Heart right ventricle (tissue), 16 donors: ENCODE measurements at places on chromosomes 4 and X. TPM values are rescaled to one million over a fixed set of nuclear protein-coding genes. Genes with fewer than 3 reads are reported as not detected.

GRCh38 chr4:158008551-158009218 is 164.1 kb downstream of the GASK1B start:
- no peak overlapping the region for H3K4me3 ChIP-seq
- H3K27ac ChIP-seq: peak overlapping the region; percentile 79

Gene ZNF275
- 7.8 TPM for total RNA-seq

Gene ZCCHC13
- not detected for total RNA-seq

- H3K4me1 ChIP-seq: no peaks in the 10 kb centered on the region
- no peak overlapping the region for H3K4me3 ChIP-seq
- no peak for DNase-seq
- no peaks in the 10 kb centered on the region for H3K36me3 ChIP-seq
Observed at GRCh38 chr4:24330172-24330571, 254.2 kb downstream of the DHX15 start.

Gene GABRA4
- total RNA-seq: 3.3 TPM

DNA sequence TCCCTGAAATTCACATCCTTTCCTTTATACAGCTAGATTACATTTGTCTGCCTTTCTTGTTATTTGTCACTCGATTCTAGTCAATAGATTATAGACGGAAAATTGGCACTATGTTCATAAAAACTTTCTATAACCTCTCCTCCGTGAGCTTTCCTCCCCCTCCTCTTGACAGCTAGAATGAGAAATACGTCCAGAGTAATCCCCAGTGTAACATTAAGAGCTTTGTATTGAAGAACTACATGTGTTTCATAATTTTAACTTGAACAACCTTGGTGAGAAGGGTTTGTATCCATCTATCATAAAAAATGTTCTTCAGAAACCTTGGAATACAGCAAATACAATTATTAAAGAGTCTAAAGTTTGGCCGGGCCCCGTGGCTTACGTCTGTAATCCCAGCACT is 1707.4 kb downstream of the PCDH7 start:
- no peak overlapping the region for H3K4me3 ChIP-seq
- H3K4me1 ChIP-seq: no peaks in the 10 kb centered on the region
- H3K36me3 ChIP-seq: no peaks in the 10 kb centered on the region
- no peak for DNase-seq
- no peak overlapping the region for H3K27ac ChIP-seq

GRCh38 chr4:158644760-158645159 is 26.9 kb downstream of the C4orf46 start:
- no peaks in the 10 kb centered on the region for H3K4me1 ChIP-seq
- H3K36me3 ChIP-seq: no peaks in the 10 kb centered on the region
- H3K27me3 ChIP-seq: no peaks in the 10 kb centered on the region

- H3K27me3 ChIP-seq: no peaks in the 10 kb centered on the region
- no peak overlapping the region for H3K4me3 ChIP-seq
- no peaks in the 10 kb centered on the region for H3K36me3 ChIP-seq
- H3K27ac ChIP-seq: no peak overlapping the region
- DNase-seq: peak; percentile 41
Observed at GRCh38 chr4:8117278-8117682, 41.3 kb downstream of the ABLIM2 start.

DNA sequence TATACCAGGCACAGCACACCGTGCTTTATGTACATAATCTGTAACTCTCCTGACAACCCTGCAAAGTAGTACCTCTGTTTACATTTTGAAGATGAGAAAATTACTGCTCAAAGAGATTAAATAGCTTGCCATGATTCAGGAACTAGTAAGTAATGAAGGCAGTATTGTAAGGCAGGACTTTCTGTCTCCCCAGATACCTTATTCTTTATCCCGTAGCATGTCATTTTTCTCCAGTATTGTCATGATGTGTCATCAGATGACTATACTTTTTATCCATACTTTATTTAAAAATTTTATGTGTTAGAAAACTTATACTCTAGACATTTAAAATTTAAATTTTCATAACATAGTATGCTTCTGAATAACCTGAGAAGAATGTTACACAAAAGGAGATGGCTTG is 188.3 kb upstream of the NUDT6 start:
- H3K4me3 ChIP-seq: no peak overlapping the region
- H3K27ac ChIP-seq: no peak overlapping the region
- H3K36me3 ChIP-seq: no peaks in the 10 kb centered on the region
- H3K4me1 ChIP-seq: no peaks in the 10 kb centered on the region
- DNase-seq: no peak

GRCh38 chr4:125101719-125102118 is 213.0 kb upstream of the FAT4 start:
- H3K27ac ChIP-seq: no peak overlapping the region
- H3K27me3 ChIP-seq: no peaks in the 10 kb centered on the region
- H3K4me3 ChIP-seq: no peak overlapping the region
- H3K36me3 ChIP-seq: no peaks in the 10 kb centered on the region
- DNase-seq: no peak

GRCh38 chrX:148051973-148052372 is 70.8 kb downstream of the FMR1NB start:
- no peaks in the 10 kb centered on the region for H3K27me3 ChIP-seq
- H3K36me3 ChIP-seq: no peaks in the 10 kb centered on the region
- H3K27ac ChIP-seq: no peak overlapping the region

DNA sequence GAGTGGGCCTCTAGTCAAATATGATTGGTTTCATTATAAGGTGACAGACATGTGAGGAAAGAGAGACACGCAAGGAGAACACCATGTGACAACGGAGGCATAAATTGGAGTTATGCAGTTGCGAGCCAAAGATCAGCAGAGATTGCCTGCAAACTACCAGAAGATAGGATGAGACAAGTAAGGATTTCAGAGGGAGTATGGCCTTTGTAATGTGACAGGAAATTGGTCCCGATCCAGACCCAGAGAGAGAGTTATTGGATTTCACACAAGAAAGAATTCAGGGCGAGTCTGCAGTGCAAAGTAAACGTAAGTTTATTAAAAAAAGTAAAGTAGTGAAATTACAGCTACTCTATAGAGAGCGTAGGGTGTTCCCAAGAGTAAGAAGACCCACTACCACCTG is 35.7 kb upstream of the NDST4 start:
- H3K27ac ChIP-seq: no peak overlapping the region
- H3K4me3 ChIP-seq: no peak overlapping the region
- DNase-seq: no peak
- no peaks in the 10 kb centered on the region for H3K36me3 ChIP-seq
- no peaks in the 10 kb centered on the region for H3K4me1 ChIP-seq
- H3K27me3 ChIP-seq: no peaks in the 10 kb centered on the region

- no peak for DNase-seq
- H3K27ac ChIP-seq: no peak overlapping the region
- no peaks in the 10 kb centered on the region for H3K4me1 ChIP-seq
- H3K36me3 ChIP-seq: no peaks in the 10 kb centered on the region
Observed at GRCh38 chr4:116005806-116006088, 892.3 kb upstream of the NDST4 start.

DNA sequence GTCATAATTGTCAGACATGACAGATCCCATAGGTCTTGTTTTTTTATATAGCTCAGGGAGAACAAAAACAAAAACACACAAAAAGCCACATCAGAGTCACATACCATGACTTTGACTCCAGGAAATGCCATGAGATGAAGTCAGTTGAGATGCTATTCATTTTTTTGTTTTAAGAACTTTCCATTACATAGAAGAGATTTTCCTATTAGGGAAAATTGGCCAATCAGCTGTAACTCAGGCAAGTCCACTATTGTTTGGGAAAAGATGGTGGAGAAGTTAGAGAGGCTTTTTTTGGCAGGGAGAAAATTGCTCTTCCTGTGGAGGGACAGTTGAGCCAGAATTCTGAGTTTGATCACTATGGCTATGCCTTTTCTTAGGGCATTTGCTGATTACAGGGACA is 72.6 kb downstream of the SMARCA5 start:
- DNase-seq: no peak
- peak overlapping the region; percentile 11 for H3K27ac ChIP-seq
- no peaks in the 10 kb centered on the region for H3K4me1 ChIP-seq
- H3K27me3 ChIP-seq: no peaks in the 10 kb centered on the region

DNA sequence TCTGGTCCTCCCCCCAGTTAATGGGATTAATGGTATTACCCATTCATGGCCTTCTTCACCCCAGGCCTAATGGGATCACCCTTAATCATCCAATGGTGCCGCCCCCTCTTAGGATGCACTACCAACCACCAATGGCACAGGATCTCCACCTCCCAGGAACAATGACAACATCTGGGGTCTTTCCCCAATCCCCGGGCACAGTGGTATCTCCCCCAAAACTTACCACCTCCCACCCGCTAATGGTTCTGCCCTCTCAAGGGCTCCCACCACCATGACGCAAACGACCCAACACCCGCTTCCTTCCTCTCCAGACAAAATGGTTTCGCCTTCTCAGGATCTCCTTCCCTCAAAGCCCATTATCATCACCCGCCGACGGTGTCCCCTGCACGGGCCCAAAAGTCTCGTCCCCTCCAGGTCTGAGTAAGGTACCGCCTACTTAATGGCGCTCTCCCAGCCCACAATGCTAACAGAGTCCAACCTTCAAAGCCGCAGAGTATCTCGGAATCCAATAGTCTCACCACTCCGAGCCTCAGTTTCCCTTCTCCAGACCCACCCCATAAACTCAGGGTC is 458 bp downstream of the GRIPAP1 start:
- H3K4me3 ChIP-seq: peak overlapping the region; percentile 80
- H3K27ac ChIP-seq: peak overlapping the region; percentile 90
- no peaks in the 10 kb centered on the region for H3K27me3 ChIP-seq
- peaks cover 24% of the 10 kb centered on the region for H3K36me3 ChIP-seq
- DNase-seq: no peak

Gene BGN
- total RNA-seq: 78.1 TPM

Gene PLXNB3
- 5.3 TPM for total RNA-seq

- H3K27ac ChIP-seq: no peak overlapping the region
- H3K4me1 ChIP-seq: no peaks in the 10 kb centered on the region
- peaks cover 60% of the 10 kb centered on the region for H3K27me3 ChIP-seq
- no peak overlapping the region for H3K4me3 ChIP-seq
- H3K36me3 ChIP-seq: no peaks in the 10 kb centered on the region
- no peak for DNase-seq
Observed at GRCh38 chr4:3745886-3746656, 20.1 kb upstream of the ADRA2C start.

Gene CSN2
- not detected for total RNA-seq

- H3K27me3 ChIP-seq: no peaks in the 10 kb centered on the region
- H3K4me3 ChIP-seq: peak overlapping the region; percentile 36
- H3K4me1 ChIP-seq: no peaks in the 10 kb centered on the region
- H3K27ac ChIP-seq: peak overlapping the region; percentile 90
- peak; percentile 32 for DNase-seq
Observed at GRCh38 chr4:62133101-62133897, 933.2 kb downstream of the ADGRL3 start.

Gene TASL
- total RNA-seq: 0.74 TPM

GRCh38 chr4:111814961-111815360 is 330.3 kb upstream of the FAM241A start:
- H3K4me1 ChIP-seq: no peaks in the 10 kb centered on the region
- DNase-seq: no peak
- H3K4me3 ChIP-seq: no peak overlapping the region
- H3K27me3 ChIP-seq: no peaks in the 10 kb centered on the region
- no peak overlapping the region for H3K27ac ChIP-seq

GRCh38 chr4:3667258-3667657 is 98.9 kb upstream of the ADRA2C start:
- H3K4me1 ChIP-seq: no peaks in the 10 kb centered on the region
- H3K27ac ChIP-seq: no peak overlapping the region
- no peak for DNase-seq
- H3K4me3 ChIP-seq: no peak overlapping the region

DNA sequence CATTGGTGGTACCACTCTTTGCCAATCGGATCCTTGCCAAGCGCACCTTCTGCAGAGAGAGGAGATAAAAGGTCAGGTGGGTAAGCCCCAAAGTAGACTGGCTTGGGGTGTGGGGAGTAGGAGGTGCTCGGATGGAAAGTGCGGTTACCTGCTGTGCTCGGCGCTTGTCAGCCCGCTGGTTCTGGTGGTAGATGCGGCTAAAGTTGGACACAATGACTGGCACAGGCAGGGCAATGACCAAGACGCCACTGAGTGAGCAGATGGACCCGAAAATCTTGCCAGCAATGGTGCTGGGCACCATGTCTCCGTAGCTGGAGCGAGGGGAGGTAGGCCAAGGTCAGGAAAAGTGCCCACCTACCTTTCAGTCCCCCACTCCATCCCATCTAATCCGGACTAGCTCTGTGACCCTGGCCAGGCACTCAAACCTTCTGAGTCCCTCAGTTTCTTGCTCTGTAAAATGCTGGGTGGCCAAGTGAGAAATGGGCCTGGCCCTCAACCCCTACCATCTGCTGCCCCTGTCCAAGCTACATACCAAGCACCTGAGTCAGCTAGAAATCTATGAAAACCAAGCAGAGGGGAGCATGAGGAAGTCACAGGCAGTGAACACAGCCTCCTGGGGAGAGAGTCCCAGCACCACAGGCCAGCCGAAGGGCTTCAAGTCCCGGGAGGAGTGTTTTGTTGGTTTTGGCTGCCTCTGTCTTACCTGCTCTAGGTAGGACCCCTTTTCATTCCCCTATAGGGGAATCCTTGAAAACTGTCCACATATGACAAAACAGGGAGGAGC is 4.7 kb downstream of the KCND1 start:
- H3K27ac ChIP-seq: no peak overlapping the region
- H3K27me3 ChIP-seq: peaks cover 8% of the 10 kb centered on the region
- no peak overlapping the region for H3K4me3 ChIP-seq
- H3K36me3 ChIP-seq: no peaks in the 10 kb centered on the region
- no peaks in the 10 kb centered on the region for H3K4me1 ChIP-seq

DNA sequence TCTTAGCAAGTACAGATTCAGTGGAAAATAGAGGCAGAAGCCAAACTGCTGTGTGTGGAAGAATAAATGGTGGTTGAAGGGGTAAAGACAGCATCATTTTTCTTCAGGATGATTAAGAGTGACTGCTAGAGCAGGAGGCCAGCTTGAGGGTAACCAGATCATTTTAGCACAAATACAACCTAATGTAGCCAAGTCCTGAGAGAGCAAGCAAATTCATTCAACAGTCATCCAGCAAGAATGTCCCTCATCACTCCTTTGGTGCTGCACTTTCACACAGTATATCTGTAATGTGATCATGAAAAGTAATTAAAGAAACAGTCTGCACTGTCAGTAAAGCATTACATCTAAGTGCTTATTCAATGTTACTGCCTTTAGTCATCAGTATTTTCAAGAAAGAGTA is 44.8 kb downstream of the NPFFR2 start:
- H3K27me3 ChIP-seq: no peaks in the 10 kb centered on the region
- no peaks in the 10 kb centered on the region for H3K4me1 ChIP-seq
- H3K27ac ChIP-seq: no peak overlapping the region
- no peak overlapping the region for H3K4me3 ChIP-seq
- DNase-seq: no peak

Gene ITM2A
- total RNA-seq: 76.9 TPM

Gene TBC1D14
- 34.2 TPM for total RNA-seq

Gene GAGE12F
- not detected for total RNA-seq

- H3K4me1 ChIP-seq: no peaks in the 10 kb centered on the region
- no peak for DNase-seq
- no peaks in the 10 kb centered on the region for H3K27me3 ChIP-seq
- no peak overlapping the region for H3K27ac ChIP-seq
- H3K36me3 ChIP-seq: no peaks in the 10 kb centered on the region
Observed at GRCh38 chr4:153645183-153645582, 38.9 kb upstream of the TLR2 start.

- no peaks in the 10 kb centered on the region for H3K27me3 ChIP-seq
- H3K4me1 ChIP-seq: no peaks in the 10 kb centered on the region
- no peak overlapping the region for H3K27ac ChIP-seq
- DNase-seq: no peak
Observed at GRCh38 chr4:122010610-122011009, 58.8 kb upstream of the TRPC3 start.

Gene FGA
- total RNA-seq: not detected

Gene GPR50
- not detected for total RNA-seq
